ENCODE measurements at places on chromosomes 5 and 9.

GRCh38 chr5:162956570-162956969 lies 480.8 kb upstream of the CCNG1 start:
- no peak for DNase-seq

DNA sequence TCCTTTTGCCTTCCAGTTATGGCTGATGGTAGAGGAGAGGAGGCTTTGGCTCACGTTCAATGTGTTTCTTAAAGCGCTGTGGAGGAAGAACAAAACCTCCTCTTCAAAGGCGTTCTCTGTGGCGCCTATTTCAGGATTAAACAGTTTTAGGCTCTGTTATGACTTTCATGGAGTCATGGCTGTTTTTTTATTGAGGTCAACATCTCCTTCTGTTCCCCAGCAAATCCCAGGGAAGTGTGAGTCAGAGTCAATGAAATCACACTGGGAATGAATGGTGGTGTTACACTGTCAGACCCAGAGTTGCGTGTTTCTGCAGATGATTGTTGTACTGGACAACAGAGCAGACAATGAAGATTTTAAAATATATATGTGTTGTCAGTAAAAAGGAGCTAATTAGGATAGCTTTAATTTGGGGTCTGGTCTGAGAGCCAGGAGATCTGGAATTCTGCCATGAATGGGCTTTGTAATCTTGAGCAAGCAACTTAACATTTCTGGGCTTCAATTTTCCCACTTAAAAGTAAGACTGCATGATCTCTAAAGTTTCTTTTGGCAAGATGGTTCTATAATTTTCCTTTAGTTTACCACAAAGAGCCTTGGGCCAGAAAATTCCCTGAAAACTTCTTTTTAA lies 240.7 kb downstream of the CSNK1G3 start:
- peak; percentile 55 for DNase-seq

DNA sequence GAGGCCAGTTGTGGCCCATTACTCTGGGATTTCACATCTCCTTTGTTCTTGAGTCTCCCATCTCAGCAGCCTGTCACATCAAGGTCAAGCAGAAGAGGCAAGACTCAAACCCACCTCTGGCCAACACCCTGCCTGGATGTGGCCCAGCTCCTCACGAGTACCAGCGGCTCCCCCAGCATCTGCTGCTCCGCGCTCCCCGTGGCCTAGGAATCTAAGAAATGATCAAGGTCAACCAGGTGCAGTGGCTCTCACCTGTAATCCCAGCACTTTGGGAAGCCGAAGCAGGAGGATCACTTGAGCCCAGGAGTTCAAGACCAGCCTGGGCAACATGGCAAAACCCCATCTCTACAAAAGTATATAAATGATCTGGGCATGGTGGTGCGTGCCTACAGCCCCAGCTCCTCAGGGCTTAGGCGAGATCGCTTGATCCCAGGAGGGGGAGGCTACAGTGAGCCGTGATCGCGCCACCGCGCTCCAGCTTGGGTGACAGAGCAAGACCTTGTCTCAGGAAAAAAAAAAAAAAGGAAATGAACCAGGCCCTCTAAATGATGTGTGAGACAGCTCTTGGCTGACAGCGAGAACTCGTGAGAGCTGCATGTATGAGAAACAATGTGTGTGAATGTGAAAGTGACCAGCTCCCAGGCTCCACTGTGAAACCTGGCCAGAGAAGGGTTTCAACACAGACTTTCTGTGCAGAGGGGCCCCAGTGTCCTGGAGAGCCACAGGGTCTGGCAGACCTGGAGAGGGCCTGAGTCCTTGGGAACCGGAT lies 61.6 kb upstream of the ANGPTL2 start:
- no peak for DNase-seq

GRCh38 chr5:21701317-21701716 lies 1151.8 kb downstream of the CDH12 start:
- DNase-seq: no peak

DNA sequence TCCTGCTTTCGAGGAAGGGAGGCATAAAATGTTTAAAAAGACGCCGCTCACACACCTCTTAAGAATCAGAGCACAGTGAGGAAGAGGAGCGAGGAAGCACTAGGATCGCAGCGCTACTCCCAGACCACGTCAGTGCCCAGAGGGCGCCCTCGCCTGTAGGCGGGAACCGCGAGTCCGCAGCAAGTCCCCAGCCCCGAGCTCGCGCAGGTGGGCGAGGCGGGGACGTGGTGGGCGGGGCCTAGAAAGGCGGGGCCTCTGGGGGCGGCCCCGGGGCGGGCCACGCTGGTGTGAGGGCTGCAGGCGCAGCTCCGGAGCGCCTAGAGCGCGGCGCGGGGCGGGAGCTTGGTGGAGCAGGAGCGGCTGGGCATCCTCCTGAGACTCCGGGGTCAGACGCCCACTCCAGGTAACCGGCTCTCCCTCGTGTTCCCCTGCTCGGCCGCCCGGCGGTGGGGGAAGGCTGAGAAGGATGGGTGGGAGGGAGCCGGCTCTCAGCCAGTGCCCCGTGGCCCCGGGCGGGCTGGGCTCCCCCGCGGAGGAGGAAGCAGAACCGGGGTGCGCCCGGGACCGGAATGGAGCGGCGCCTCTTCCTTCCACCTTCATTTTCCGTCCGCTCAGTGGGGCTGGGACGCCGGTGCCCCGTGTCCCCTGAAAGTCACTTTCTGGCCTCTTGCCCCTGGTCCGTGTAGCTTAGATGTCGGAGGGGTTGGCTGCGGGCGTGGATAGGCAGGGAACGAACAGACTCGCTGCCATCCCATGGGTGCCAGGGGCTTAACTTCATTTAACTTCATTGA lies at the start of gene GCNT1:
Gene GCNT1 (plus strand): TSS at position 280 of the 791 bp plus-strand sequence. CDS start 43,200 bp downstream, outside the sequence.
- no peak for DNase-seq

DNA sequence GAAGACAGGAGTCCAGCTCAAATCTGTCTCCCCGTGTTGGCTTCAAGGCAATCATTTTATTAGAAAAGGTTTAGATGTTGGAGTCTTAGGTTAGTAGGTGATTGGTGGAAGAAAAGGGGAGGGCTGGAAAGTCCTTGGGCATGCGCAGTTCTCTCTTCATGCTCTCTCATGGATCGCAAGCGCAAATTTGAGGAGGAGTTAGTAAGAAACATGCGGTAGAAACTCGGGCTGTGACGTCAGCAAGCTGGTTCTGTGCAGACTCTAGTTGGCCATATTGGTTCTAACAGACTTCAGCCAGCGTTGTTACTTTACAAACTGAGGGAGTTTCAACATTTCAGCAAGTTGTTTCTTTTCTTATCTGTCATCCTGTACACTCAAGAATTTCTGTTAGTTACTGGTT lies 392.2 kb downstream of the CDK5RAP2 start:
- DNase-seq: no peak

DNA sequence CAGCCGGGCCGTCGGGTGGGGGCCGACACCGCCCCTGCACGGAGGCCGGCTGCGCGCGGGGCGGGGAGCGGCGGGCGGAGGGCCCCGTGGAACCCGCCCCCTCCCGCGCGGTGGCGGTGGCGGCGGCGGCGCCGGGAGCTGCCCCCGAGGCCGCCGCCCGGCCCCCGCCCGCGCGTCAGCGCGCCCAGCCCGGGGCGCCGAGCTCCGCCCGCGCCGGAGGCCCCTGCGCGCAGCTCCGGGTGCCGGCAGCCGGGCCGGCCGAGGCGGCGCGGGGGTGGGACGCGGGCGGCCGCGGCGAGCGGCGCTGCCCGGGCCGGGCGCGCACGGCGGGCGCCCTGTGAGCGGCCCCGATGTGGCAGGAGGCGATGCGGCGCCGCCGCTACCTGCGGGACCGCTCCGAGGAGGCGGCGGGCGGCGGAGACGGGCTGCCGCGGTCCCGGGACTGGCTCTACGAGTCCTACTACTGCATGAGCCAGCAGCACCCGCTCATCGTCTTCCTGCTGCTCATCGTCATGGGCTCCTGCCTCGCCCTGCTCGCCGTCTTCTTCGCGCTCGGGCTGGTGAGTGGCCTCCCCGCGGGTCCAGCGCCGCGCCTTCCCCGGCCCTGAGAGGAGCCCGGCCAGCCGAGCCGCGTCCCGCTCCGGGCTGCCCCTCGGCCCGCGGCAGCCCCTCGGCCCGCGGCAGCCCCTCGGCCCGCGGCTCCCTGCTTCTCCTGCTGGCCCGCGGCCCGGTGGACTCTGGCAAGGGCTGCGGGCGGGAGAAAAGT lies at the start of gene ADCY2:
Gene ADCY2 (plus strand): TSS at position 192 of the 766 bp plus-strand sequence. CDS start 159 bp downstream, at position 351.
- DNase-seq: no peak

- DNase-seq: no peak
Observed at GRCh38 chr5:140346348-140347221, at the start of gene HBEGF. Gene HBEGF (minus strand): TSS chr5:140346603. CDS start chr5:140346328, 275 bp downstream.

DNA sequence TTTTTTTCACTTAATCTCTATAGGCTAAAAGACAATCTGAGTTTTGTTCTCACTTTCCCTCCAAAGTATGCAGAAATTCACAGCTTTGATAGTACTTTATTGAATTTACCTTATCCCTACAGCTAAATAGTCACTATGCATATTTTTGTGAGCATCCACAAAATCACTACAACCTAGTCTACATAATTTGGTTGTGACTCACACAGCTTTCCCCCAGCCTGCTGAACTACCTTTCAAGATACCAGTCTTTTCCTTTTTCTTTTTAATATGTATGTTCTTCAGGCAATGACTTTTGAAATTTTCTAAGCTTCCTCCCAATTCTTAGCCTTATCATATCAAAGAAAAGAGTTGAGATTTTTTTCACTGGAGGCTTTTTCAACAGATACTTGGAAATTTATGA lies 347.3 kb upstream of the CDH6 start:
- no peak for DNase-seq

GRCh38 chr9:20844916-20845315 lies 160.9 kb downstream of the FOCAD start:
- DNase-seq: no peak

GRCh38 chr9:108696156-108696555 lies 159.6 kb downstream of the ACTL7B start:
- no peak for DNase-seq
